ENCODE measurements at places on chromosomes 3 and 15.

DNA sequence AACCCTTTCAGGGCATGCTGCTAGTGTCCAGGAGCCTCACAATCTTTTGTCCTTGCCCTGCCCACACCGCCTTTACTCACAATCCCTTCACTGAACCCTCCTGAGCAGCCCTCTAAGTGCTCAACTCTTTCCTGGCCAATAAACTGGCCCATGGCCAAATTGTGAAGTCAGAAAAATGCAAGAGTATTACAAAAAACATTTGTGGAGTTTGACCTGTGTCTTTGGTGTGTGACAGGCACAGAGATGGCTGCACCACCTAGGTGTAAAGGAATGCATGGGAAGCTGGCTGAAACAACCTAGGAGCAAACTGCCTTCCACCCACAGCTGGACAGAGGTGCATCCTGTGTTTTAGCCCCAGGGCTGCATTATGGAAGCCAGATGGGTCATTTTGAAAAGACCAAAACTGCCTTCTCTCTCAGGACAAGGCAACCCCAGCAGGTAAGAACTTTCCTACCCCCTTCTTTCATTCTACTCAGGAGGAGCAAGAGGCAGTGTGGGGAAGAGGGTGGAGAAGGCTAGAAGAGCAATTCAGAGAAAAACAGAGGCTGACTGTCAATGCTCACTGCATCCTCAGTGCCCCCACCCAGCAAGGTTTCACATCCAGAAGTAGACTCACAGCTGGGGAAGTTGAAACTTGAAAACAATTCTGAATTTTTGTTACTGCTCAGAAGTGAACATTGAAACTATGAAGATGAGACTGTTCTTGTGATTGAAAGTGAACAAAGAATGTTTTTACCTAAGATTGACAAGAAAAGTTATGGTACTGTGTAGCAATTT is 78.6 kb downstream of the TRIM42 start:
- no peak for DNase-seq

- no peak for DNase-seq
These were observed 1350.9 kb downstream of the OTOL1 start for GRCh38 chr3:162847511-162847910.

DNA sequence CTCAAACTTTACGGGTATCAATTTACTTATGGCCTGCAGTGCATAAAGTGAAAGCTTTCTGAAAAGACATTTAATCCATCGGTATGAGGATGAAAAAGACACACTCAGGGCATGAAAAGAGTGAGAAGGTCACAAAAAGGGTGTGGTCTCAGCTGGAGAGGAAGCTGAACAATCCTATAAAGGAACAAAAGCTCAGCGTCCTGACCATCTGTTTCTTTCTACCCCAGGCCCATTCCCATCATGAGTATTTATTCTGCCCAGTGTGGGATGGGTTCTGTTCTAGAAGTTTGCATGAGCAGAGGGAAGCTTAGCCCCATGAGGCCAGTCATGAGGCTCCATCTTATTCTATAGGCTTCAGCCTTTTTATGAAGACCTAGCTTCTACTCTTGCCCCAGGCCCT is 144.6 kb downstream of the LPP start:
- DNase-seq: no peak

- no peak for DNase-seq
These were observed 426 bp downstream of the PRKCD start for GRCh38 chr3:53161450-53161819.

Data from activated naive CD4-positive, alpha-beta T cell treated with anti-CD3 and anti-CD28 coated beads, Interleukin-2, amount 10 ng/mL, durations not matched to agents 7 days and 5 days (primary cell).